Lower lobe of right lung (tissue), 2 donors: ENCODE measurements at places on chromosomes 2 and 18. TPM values are rescaled to one million over a fixed set of nuclear protein-coding genes. Genes with fewer than 3 reads are reported as not detected.

GRCh38 chr2:31131871-31132270, 6.4 kb downstream of the GALNT14 start:
- peaks cover under 1% of the 10 kb centered on the region for H3K4me1 ChIP-seq
- H3K4me3 ChIP-seq, result no peak overlapping the region
- H3K27me3 ChIP-seq, result peaks cover 18% of the 10 kb centered on the region
- DNase-seq, result no peak

The SLC9A4 gene
- total RNA-seq, result not detected

GRCh38 chr2:9167718-9168657, 38.6 kb upstream of the ASAP2 start:
- no peak overlapping the region for H3K27ac ChIP-seq
- H3K4me1 ChIP-seq, result peaks cover 24% of the 10 kb centered on the region
- no peak for DNase-seq
- H3K36me3 ChIP-seq, result no peaks in the 10 kb centered on the region
- H3K4me3 ChIP-seq, result no peak overlapping the region

DNA sequence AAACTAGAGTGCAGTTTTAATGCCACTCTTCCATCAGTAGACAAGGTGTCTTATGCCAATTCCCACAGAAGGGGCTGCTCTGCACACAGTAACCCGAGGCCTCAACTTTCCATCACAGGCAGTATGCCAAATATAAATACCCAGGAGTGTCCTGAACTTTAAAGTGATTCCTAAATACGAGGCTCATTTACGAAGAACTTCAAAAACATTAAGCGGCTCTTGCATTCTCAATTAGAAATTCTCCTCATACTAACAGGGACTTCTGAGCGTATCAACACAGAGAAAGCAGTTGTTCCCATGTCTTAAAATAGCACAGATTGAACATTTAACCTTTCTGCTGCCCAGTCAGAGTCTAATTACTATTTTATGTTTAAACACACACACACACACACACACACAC, 638.6 kb downstream of the ERBB4 start:
- no peaks in the 10 kb centered on the region for H3K36me3 ChIP-seq
- no peak overlapping the region for H3K27ac ChIP-seq
- DNase-seq, result no peak

DNA sequence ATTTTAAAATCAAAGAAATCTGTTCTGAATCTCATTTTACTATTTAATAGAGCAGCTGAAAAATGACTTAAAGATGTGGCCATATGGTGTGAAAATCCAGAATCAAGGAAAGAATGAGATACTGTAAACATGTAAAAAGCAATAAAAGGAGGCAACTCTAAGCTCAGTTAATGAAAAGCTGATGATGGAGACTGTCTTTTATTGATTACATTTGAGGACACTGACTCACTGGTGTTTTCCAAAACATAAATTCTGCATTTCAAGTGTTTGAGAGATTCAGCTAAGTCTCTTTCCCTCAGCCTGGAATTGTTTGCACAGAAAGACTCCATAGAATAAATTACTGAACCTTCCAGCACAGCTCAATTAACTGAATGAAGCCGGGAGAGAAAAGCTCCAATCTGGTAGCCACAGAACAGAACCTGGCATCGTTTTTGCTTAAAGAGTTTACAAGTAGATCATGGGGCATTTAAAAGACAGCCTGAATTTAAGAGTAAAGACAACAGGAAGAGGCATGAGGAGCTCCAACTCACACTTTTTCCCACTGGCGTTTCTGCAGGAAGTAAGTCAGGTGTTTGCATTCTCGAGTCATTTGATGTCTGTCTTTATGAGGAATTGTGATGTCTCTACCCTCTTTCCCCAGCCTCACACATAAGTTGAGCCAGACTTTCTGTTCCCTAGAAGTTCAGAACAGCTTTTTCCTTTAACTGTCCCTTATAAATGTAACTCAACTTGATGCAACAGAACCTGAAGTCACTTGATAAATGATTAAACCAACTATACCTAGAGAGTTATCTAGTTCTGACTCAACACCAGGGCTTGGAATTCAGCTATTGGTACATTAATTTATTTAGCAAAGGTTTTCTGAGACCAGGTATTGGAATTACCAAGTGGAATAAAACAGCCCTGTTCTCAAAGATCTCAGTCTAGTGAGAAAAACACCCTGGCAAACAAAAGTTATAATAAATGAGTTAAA, 53.3 kb downstream of the FTCDNL1 start:
- H3K36me3 ChIP-seq, result no peaks in the 10 kb centered on the region
- H3K27me3 ChIP-seq, result no peaks in the 10 kb centered on the region
- no peaks in the 10 kb centered on the region for H3K4me1 ChIP-seq
- DNase-seq, result no peak
- no peak overlapping the region for H3K27ac ChIP-seq

The APLF gene
- total RNA-seq, result 5.8 TPM

The USP37 gene
- total RNA-seq, result 13.2 TPM

- peaks cover 23% of the 10 kb centered on the region for H3K4me1 ChIP-seq
- no peaks in the 10 kb centered on the region for H3K27me3 ChIP-seq
- peak overlapping the region; percentile 19 for H3K27ac ChIP-seq
- no peaks in the 10 kb centered on the region for H3K36me3 ChIP-seq
These were observed 30.0 kb upstream of the SLC3A1 start for GRCh38 chr2:44245083-44245861.

DNA sequence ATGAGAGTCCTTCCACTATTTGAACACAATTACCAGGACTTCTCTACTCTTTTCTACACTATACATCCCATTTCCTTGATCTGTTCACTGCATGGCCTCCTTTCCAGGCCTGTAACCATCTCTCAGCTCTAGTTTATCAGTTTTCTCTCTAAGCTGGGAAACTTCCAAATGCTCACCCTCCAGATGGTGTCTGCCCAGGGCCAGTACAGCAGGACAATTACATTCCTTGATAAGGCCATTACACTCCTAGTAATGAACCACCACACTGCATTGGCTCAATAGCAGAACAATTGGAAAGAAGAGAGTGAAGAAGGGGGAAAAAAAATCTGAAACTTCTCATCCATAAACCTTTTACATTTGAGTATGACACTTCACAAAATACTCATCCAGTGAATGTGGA, 359.1 kb downstream of the ALK start:
- no peaks in the 10 kb centered on the region for H3K36me3 ChIP-seq
- no peaks in the 10 kb centered on the region for H3K27me3 ChIP-seq
- no peak overlapping the region for H3K4me3 ChIP-seq
- H3K4me1 ChIP-seq, result no peaks in the 10 kb centered on the region
- H3K27ac ChIP-seq, result no peak overlapping the region

The ALKAL2 gene
- 6.7 TPM for total RNA-seq
